Right ventricle myocardium inferior (tissue), 1 donor: ENCODE measurements at places on chromosomes 1 and 21. TPM values are rescaled to one million over a fixed set of nuclear protein-coding genes. Genes with fewer than 3 reads are reported as not detected.

DNA sequence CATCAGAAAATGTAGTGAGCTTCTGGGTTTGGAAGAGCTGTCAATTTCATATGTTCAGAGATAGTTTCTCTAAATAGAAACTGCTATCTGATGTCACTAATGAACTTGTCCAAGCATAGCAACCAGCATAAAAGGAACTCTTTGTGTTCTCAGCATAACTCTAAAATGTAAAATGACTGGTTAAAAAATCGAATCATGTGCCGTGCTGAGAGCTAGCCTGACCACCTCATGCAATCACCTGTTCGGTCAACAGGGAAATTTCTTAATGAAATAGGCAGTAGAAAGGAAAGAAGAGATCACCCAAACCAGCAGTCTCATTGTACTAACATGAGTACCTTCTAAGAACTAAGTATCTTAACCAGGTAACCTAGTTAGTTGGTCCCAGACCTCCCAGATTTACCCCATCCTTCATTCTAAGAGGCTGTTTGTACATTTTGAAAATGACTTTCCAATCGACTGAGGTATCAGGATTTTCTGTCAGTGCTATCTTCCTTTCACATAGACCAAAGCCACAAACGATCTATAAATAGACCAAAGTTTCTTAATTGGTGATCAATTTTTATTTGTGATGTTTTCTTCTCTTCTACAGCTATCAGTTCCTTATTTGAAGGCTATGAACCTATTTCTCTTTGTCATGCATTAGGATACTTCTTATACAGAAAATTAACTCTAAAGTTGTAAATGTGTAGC lies 147.3 kb downstream of the TLR5 start:
- no peak for DNase-seq

GRCh38 chr1:172177849-172178248 lies 242.6 kb upstream of the C1orf105 start:
- no peak for DNase-seq

GRCh38 chr1:230083746-230084407 lies 16.8 kb downstream of the GALNT2 start:
- DNase-seq: no peak

DNA sequence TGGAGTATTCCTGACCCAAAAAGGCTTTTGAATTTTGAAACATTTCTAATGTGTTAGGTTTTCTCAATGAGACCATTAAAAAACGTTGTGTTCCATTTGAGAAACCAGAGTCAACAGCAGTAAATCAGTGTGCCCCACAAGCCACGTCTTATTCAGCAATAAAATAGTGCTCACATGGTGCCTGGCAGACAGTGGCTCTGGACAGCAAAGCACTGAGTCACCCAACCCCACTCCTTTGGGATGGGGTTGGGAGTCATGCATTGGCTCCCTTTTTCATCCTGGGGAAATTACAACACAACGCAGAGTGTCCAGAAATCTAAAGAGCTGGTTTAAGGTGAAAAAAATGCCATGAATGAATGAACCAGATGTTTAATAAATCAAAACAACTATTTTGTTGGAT lies 46.5 kb downstream of the KCNJ15 start:
- peak; percentile 48 for DNase-seq

NBPF19 gene
- total RNA-seq: 3.0 TPM

C1orf116 gene
- 1.2 TPM for total RNA-seq

DNA sequence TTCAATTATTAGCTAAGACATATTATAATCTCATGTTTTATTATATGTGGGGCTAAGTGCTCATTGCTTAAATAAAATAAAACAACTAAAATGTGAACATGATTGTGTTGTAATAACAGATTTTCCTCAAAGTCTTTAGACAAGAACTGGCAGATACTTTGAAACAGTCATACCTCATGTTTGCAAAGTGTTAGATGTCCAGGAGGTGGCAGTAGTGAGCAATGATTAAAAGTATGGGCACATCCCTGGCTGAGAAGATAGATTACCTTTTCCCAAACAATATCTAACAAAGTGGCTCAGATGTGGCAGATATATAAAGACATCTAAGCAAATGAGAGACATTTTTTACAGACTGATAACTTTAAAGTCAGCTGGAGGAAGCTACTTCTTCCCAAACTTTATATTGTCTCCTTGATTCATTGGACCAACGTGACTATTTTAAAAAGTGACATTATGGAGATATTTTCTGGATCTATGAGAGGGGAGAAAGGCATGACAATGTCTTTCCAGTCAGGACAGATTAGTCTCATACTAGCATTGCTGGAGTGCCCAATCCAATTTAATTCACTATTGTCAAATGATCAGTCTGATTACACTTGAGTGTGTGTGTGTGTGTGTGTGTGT lies 269.8 kb downstream of the S1PR1 start:
- DNase-seq: no peak

BTBD8 gene
- total RNA-seq: 4.3 TPM

REG4 gene
- not detected for total RNA-seq

SRSF10 gene
- total RNA-seq: 51.9 TPM

- DNase-seq: no peak
Observed at GRCh38 chr1:198717510-198717909, 78.7 kb downstream of the PTPRC start.
